Activated CD8-positive, alpha-beta memory T cell treated with anti-CD3 and anti-CD28 coated beads, Interleukin-2, amount 50 U/mL, for 4 hours (primary cell): ENCODE measurements at places on chromosomes 5 and 9.

DNA sequence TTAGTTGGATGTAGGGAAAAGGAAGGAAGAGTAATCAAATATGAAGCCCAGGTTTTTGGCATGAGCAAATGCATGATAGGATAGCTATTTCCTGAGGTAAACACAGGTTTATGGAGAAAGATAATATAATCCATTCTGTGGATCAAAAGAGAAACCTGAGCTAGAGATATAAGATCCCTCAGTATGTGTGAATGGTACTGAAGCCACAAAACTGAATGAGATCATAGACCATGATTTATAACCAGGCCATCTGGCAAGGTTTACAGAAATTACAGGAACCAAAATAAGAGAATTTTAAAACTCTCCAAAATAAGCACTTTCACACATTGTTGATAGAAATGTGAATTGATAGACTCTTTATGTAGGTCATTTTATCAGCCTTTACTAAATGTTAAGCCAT lies 28.7 kb upstream of the ECM2 start:
- DNase-seq = no peak

- DNase-seq = no peak
Observed at GRCh38 chr5:74074111-74074510, 448.1 kb downstream of the ARHGEF28 start.

DNA sequence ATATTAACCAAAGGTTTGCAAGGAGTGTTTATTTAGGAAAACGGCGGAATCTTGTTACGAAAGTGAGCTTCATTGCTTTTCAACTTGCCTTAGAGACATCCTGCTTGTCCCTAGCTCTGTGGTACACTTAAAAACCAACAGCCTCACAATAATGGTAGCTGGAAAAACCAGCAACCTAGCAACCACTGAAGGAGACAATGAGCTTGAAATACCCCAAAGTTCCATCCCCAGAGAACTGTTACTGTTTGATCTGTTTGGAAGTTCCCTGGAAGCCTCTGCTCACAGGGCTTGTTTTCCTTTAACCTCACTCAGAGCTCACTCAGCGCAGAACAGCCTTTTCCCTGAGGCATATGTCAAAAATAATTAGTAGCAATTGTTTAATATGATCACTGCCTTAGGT lies 43.2 kb downstream of the SH3TC2 start:
- no peak for DNase-seq

- no peak for DNase-seq
Observed at GRCh38 chr5:33772380-33772897, 119.4 kb downstream of the ADAMTS12 start.

GRCh38 chr5:137336565-137337120 lies 162.5 kb downstream of the SPOCK1 start:
- DNase-seq = no peak

- DNase-seq = no peak
Observed at GRCh38 chr9:24582146-24583126, 36.7 kb upstream of the IZUMO3 start.

GRCh38 chr5:179771311-179771895 lies 22.4 kb upstream of the LTC4S start:
- no peak for DNase-seq

GRCh38 chr5:45284436-45284835 lies 411.7 kb downstream of the HCN1 start:
- DNase-seq = no peak

DNA sequence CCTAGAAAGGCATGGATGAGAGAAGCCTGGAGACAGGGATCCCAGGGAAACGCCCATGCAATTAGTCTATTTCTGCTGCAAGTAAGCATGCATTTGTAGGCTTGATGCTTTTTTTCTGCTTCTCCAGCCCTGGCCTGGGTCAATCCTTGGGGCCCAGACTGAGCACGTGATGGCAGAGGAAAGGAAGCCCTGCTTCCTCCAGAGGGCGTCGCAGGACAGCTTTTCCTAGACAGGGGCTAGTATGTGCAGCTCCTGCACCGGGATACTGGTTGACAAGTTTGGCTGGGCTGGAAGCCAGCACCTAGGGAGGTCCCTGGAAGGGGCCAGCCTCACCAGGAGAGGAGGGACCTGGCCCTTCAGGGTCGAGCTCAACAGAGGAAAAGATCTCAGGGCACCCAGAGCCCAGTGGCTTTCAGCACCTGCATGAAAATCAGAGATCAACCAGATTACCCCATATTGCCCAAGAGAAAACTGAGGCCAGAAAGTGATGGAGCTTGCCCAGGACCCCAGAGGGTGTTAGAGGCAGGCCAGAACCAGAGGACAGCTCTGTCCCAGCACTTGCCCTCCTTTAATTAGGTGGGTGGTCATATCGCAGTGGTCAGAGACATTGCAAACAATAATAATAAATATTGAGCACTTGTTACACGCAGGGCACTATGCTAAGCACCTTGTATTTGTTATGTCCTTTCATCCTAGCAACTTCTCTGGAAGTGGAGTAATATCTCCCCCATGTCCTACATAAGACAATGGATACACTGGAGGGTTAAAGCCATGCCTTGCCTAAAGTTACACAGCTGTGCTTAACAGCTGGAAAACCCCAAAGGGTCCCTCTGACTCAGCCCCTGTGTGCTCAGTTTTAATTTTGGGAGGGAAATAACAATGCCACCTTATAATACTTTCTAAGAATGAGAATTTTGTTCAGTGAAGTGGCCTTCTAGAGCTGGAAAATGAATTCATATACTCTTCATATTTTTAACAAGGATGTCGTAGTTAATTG lies 67.1 kb downstream of the KLF4 start:
- DNase-seq = no peak

DNA sequence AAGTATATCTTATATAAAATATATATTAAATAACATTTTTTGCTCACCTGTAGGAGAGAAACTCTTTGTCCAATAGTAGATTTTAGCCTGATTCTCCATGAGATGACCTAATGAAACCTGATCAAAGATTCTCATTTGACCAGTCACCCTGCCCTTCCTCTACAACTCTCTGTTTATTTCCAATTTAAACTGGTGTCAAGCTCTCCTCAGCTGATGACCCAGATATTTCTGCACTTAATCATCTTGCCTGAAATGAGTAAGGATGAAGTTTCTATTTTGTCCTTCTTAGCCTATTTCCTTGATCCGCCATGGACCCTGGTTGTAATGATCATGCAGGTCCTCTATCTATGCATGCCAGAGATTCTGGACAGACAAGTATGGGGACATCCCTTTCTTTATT lies 179.3 kb upstream of the FGF10 start:
- DNase-seq = no peak
